ENCODE measurements at places on chromosomes 5 and 9.

- DNase-seq = no peak
Observed at GRCh38 chr9:6575324-6576034, 70.0 kb downstream of the GLDC start.

DNA sequence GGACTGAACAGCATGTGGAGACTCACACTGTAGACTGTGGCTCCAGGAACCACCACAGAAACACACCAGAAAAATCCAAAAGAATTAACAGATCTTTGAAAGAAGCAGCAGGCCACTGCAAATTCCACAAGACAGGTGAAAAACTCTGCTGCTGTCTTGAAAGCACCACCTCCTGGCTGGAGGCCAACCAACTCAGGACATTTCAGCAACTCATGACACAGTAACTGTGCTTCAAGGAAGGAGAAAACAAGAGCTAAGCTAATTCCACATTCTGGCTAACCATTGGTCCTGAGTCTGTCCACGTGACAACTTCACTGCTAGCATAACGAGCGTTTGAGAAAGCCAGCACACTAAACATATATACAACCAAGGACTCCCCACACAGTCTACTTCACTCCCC is 625.1 kb downstream of the PRELID2 start:
- no peak for DNase-seq

GRCh38 chr9:3511551-3511950 is 14.2 kb downstream of the RFX3 start:
- no peak for DNase-seq

- no peak for DNase-seq
Observed at GRCh38 chr5:129608350-129608749, 139.5 kb upstream of the MINAR2 start.

GRCh38 chr9:83976372-83976771 is 3.6 kb downstream of the HNRNPK start:
- no peak for DNase-seq

GRCh38 chr5:116297296-116297814 is 212.5 kb downstream of the COMMD10 start:
- DNase-seq = no peak

- no peak for DNase-seq
Observed at GRCh38 chr5:140324041-140324600, 21.2 kb upstream of the PFDN1 start.

GRCh38 chr5:67249590-67249895 is 52.9 kb upstream of the CD180 start:
- DNase-seq = no peak

GRCh38 chr5:121962347-121962670 is 534 bp downstream of the SRFBP1 start:
- DNase-seq = no peak

GRCh38 chr9:137488327-137488653 is 29.2 kb upstream of the NSMF start:
- no peak for DNase-seq

DNA sequence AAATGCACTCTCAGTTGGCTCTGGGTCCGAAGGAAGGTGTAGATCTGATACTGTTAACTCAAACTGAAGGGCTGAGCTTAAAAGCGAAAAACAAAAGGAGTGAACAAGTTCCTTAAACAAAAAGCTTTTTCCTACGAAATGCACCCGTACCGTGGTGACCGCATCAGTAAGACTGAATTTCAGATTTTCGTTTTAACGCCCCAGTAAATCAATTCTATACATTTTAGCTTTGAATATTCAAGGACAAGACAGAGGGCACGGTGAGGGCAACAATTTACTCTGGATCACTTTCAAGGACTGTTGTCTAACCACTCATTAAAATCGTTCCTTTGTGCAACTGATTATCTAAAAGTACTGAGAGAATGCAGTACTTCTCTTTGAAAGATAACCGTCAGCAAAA is 1.9 kb downstream of the HOMER1 start:
- DNase-seq = no peak

DNA sequence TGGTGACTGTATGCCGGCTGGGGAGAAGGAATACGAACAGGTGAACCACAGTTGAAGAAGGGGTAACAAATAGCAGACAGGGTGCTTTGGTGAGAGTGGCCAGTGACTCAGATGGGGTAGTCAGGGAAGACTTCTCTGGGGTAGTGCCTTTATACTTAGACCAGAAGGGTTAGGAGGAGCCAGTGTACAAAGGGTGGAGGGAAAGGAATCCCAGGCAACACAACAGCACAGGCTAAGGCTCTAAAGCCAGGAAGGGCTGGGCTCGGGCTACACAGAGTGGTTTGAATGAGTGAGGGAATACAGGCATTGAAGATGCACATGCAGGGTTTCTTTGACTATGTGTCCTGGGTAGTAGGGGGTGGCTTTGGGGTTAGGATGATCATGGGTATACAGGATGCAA is 70.6 kb upstream of the CXCL14 start:
- DNase-seq = no peak

- no peak for DNase-seq
Observed at GRCh38 chr5:34656001-34656699, at the start of gene RAI14. Gene RAI14, plus strand, starts transcription at chr5:34656328. Its CDS starts 30,592 bp downstream, at chr5:34686920.

DNA sequence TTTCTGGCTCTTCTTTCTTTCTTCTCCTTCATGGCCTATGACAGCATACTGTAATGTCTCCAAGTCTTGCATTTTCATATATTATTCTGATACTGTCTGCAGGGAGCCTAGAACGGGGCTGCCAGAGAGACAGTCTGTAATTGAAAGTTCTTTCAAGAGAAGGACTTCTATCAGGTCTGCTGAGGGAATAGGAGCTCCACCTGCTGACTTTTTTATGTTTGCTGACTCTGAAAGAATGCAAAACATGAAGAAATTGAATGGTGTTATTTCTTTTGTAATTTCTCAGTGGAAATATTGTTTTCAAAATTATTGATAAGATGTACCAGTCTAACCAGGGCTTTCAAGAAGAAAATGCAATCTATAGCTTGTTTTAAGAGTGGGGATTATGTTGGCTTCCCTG is 121.9 kb upstream of the RFX3 start:
- DNase-seq = peak; percentile 7

GRCh38 chr5:149238540-149238939 is 33.1 kb upstream of the AFAP1L1 start:
- no peak for DNase-seq

GRCh38 chr9:89488936-89489335 is 9.0 kb downstream of the SEMA4D start:
- no peak for DNase-seq

- DNase-seq = no peak
Observed at GRCh38 chr5:157930710-157931109, 71.8 kb upstream of the CLINT1 start.

- no peak for DNase-seq
Observed at GRCh38 chr5:113102121-113102531, 125.5 kb downstream of the DCP2 start.

DNA sequence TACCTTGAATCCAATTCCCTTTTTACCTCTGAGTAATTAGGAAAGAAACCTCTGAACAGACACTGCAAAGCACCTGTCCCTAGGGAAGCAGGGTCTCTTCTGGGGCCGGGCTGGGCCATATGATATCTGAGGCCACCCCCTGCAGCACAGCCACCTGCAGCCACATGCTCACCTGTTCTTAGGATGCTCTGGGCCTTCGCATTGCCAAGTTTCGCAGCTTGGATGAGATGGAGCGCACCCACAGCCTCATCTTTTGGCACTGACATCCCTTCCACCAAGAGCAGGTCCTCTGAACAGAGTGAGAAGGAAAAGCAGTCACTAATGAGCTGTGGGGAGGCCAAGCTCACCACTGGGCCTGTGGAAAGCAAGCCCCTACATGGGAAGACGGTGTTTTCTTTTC is 27.3 kb downstream of the CLTA start:
- no peak for DNase-seq

DNA sequence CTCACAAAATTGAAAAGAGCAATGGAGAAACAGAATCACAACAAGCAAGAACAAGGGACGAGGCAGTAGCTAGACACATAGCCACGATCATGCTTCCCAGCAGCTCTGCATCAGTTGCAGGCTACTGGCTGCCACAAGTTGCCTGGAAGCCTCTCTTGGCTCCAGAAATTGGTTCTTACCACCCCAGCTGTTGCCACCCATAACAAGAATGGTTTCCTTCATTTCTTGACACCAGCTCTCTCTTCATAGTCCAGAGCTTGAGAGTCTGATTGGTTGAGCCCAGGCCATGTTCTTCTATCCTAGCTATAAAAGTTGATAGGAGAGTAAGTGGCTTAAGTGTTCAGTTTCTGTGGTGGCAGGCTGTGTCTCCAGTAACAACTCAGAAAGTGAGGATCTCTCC is 210.7 kb upstream of the ANKRD55 start:
- no peak for DNase-seq

DNA sequence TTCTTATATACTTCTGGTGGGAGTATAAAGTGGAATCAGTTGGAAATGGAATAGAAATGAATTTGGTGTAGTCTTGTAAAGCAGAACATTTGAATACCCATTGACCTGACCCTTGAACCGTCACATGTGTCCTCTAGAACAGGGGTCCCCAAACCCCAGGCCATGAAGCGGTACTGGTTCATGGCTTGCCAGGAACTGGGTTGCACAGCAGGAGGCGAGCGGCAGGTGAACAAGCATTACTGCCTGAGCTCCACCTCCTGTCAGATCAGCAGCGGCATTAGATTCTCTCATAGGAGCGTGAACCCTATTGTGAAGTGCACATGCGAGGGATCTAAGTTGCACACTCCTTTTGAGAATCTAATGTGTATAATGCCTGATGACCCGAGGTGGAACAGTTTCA is 80.0 kb downstream of the RANBP17 start:
- DNase-seq = no peak

DNA sequence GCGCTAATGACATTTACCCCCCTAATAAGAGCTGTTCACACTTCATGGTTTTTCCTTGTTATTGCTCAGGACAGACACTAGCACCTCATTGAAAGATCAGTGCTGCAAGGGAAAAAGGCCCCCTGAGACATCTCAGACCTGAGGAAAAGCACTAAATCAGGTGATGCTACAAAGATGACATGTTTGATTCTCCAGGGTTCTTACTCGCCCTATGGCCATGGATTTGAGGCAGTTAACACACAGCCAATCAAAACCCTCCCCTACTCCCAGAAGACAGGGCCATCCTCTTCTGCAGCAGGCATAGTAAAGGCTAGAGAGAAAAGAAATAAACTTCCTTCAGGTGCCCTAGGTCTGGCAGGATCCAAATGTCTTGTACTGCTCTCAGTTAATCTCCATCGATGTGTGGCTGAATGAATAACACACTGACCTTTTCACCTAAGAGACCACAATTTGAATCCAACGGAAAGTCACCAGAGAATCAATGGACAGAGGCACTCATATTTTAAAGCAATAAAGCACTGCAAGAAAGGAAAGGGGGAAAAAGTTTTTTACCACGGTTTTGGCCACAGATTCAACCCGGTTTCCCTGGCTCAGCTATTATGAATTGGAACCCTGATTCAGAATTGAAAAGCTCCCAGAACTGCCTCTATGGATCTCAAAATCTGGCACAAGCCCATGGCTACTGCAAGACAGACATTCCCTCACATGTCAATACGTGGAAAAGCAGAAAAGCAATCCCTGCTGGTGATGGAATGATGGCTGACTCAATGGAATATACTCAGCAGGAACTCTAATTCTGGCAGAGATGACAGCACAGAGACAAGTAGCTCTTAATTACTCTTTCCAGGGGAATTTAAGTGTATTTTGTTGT is 329.5 kb downstream of the BNC2 start:
- DNase-seq = no peak

GRCh38 chr5:173765029-173765644 is 123.0 kb upstream of the CPEB4 start:
- DNase-seq = no peak

- peak; percentile 73 for DNase-seq
Observed at GRCh38 chr9:35611230-35611797, 6.3 kb downstream of the TESK1 start.

DNA sequence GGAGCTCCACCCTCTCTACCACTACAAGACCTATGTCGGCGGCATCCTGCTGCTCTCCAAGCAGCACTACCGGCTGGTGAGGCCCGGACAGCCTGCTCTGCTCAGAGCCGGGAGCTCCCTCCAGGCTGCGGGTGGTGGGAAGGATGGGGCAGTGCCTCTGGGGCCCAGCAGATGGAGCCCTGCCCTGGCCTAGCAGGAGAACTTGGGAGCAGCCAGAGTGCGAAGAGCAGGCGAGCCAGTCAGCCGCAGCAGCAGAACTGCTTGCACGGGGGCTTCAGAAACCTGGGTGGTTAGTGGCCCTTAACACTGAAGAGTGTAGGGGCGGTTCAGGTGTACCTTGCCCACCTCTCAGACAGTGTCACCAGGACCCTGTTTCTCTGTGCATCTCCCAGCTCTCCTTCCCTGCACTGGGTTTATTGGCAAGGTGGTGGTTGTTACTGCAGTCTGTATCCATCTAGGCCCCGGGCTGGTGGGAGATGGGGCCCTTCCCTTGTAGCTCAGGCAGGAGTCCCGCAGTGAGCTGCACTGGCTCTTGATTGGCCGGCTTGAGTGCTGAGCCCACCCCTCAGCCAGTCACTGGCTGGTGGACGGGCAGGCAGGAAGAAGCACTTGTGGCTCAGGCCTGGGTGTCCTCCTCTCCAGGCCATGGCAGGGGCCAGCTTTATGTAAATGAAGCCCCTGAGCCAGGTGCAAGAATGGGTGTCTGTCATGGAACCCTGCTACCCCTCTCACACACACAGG is 7.7 kb downstream of the B4GALT7 start:
- DNase-seq = peak; percentile 66

- DNase-seq = no peak
Observed at GRCh38 chr5:151592855-151593408, 1.8 kb upstream of the FAT2 start.
